Thoracic aorta (tissue), 2 donors: ENCODE measurements at places on chromosomes 5 and 9. TPM values are rescaled to one million over a fixed set of nuclear protein-coding genes. Genes with fewer than 3 reads are reported as not detected.

GRCh38 chr5:16529306-16529705, 63.7 kb upstream of the ZNF622 start:
- H3K36me3 ChIP-seq: no peaks in the 10 kb centered on the region
- H3K27me3 ChIP-seq: no peaks in the 10 kb centered on the region
- DNase-seq: no peak

The LHFPL2 gene
- total RNA-seq: 72.6 TPM

DNA sequence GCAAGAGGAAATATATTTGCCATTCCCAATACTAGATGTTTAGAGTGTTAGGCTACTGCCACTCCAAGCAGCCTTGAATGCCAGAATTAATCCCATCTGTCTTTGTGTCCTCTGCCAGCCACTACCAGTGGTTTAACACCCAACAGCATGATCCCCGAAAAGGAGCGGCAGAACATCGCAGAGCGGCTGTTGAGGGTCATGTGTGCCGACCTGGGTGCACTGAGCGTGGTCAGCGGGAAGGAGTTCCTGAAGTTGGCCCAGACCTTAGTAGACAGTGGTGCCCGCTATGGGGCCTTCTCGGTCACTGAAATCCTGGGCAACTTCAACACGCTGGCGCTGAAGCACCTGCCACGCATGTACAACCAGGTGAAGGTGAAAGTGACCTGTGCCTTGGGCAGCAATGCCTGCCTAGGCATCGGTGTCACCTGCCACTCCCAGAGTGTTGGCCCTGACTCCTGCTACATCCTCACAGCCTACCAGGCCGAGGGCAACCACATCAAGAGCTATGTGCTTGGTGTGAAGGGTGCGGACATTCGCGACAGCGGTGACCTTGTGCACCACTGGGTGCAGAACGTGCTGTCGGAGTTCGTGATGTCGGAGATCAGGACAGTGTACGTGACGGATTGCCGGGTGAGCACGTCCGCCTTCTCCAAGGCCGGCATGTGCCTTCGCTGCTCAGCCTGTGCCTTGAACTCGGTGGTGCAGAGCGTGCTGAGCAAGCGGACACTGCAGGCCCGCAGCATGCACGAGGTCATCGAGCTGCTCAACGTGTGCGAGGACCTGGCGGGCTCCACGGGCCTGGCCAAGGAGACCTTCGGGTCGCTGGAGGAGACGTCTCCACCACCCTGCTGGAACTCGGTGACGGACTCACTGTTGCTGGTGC, 29.3 kb downstream of the AMBP start:
- no peaks in the 10 kb centered on the region for H3K4me1 ChIP-seq
- H3K27ac ChIP-seq: no peak overlapping the region
- DNase-seq: no peak
- H3K27me3 ChIP-seq: no peaks in the 10 kb centered on the region

GRCh38 chr5:102307232-102307631, 11.1 kb upstream of the SLCO4C1 start:
- no peak overlapping the region for H3K27ac ChIP-seq
- DNase-seq: no peak
- H3K36me3 ChIP-seq: no peaks in the 10 kb centered on the region
- H3K27me3 ChIP-seq: no peaks in the 10 kb centered on the region
- no peaks in the 10 kb centered on the region for H3K4me1 ChIP-seq
- H3K4me3 ChIP-seq: no peak overlapping the region
